ENCODE measurements at places on chromosomes 2 and 18. TPM values are rescaled to one million over a fixed set of nuclear protein-coding genes. Genes with fewer than 3 reads are reported as not detected.

The IL1RL1 gene
- 0.03 TPM for polyA plus RNA-seq

The PLB1 gene
- 2.2 TPM for polyA plus RNA-seq

The ATG16L1 gene
- 12.6 TPM for polyA plus RNA-seq

The IL1RL2 gene
- polyA plus RNA-seq = 1.0 TPM

The RTP5 gene
- not detected for polyA plus RNA-seq

The CLEC4F gene
- not detected for polyA plus RNA-seq

The LIPG gene
- 28.8 TPM for polyA plus RNA-seq

GRCh38 chr2:20451341-20451740 is 4.5 kb downstream of the RHOB start:
- DNase-seq = no peak

GRCh38 chr18:75228967-75229366 is 18.4 kb downstream of the TSHZ1 start:
- DNase-seq = no peak

DNA sequence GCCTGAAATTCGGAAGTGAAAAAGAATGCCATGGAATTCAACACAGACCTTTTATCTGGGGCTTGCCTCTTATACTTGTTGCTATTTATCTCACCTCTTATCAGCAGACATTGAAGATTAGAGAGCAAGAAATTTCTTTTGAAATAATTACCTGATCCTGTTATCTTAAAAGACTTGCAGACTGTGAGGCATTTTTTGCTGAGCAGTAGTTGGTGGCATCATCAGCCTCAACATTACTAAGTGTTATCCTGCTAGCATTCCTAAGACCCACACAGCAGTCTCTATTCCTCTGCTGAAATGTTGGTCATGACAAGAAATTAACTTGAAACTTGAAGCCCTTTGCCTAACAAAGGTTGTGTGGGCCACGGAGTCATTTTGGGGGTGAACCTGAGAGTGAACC is 186.5 kb downstream of the TRIB2 start:
- DNase-seq = no peak

- DNase-seq = no peak
Observed at GRCh38 chr2:135198481-135198880, 146.4 kb downstream of the RAB3GAP1 start.

GRCh38 chr2:23399674-23400261 is 14.8 kb downstream of the KLHL29 start:
- no peak for DNase-seq

DNA sequence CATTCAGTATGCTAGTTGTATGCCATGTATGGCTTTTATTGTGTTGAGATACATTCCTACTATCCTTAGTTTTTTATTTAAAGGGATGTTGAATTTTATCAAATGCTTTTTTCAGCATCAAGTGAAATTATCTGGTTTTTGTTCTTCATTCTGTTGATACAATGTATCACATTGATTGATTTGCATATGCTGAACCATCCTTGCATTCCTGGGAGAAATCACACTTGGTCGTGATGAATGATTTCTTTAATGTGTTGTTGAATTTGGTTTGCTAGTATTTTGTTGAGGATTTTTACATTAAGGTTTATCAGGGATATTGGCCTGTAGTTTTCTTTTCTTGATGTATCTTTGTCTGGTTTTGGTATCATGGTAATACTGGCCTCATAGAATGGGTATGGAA is 49.7 kb downstream of the CD28 start:
- DNase-seq = no peak

DNA sequence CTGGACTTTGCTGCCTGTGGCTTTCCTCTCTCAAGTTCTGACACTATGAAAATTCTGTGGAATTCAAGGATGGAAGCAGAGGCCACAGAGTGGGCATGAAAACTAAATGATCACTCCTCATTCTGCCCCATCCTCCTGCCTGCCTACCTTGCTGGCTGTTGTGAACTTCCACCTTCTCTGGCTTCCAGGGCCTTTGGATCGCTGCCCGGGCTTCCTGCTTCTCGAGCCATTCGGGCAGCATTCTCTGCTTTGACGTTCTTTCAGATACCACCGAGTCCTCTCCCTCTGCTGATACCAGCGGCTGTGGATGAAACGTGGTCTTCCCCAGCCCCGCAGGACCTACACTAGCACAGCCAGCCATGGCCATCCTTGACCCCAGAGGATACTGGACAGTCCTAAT is 327.7 kb upstream of the SLC14A2 start:
- no peak for DNase-seq

GRCh38 chr18:44786688-44787087 is 106.0 kb downstream of the SETBP1 start:
- DNase-seq = no peak

- DNase-seq = no peak
Observed at GRCh38 chr2:165456027-165456426, 13.5 kb upstream of the CSRNP3 start.

DNA sequence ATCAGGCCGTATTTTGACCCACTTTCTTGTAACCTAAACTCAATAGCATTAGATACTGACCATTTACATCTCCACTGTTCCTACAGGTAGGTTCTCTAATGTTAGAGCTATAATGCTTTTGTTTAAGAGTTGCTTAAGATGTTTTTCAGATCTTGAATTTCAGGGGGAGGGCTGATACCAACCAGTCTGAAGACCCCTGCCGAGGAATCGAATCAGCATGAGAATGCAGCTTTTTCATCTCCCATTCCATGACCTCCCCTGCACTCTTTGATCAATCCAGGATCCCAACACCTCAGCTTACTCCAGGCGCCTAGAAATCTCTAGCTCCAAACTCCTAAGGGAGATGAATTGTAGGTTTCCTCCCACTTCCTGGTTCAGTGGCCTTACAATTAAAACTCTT is 120.5 kb upstream of the MC4R start:
- no peak for DNase-seq

DNA sequence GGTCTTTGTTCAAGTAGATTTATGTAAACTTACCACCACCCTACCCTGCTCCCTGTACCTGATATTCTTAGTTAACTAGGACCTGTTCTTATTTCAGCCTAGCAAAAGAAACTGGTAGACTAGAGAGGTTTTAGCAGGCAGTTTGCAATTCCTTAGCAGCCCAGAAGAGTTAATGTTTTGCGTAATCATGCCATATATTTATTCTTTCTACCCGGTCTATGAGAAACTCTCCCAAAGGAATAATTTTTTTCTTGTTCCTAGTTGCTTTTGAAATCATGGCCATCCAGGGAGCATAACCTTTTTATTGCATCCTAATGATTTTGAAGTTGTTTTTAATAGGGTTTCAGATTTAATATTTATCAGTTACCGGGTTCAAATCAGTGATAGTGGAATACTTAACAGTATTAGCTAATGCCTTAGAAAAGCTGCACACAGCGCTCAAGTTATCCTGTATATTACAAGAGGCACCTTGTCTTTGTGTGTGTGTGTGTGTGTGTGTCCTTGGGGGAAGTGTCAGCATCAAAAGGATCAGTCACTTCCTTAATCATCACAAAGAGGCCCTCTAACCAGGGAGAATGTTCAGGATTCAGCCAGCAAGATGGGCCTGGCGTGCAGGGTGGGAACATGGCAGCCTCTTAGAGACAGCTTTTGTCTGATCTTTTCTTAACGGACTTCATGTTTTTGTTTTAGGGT is 52.9 kb downstream of the CABLES1 start:
- no peak for DNase-seq

DNA sequence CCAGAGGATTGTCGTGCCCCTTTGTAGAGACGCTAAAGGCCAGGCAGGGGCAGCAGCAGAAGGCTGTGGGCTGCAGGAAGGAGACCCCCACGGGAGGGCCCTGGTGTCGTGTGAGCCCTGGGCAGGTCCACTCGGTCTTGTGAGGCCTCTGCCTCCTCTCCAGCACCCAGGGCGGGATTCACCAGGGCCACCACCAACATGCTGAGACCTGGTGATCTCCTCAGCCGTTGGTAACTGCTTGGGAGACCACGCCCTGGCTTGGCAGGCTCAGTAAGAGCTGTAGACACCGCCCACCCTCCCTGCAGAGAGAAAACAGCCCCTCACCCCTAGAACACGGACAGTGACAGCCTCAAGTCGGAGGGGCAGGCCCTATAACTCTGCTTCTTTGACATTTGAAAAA is 21.1 kb downstream of the MBP start:
- peak; percentile 23 for DNase-seq

DNA sequence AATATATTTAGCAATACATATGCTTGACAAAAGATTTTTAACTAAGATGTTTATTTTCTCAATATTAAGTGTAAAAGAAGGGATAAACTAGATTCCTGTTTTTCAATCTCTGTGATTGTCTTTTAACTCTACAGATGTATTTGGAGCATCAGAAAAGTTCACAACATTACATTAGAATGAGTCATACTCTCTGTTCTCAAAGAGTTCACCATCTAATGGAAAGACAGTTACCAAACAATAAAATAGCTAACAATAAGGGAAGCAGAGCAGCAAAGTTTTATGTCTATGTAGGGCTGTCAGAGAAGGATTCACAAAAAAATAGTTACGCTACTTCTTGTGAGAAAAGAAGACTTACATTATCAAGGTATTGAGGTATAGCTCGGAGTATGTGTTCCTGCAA is 109.2 kb upstream of the MAP2 start:
- no peak for DNase-seq

DNA sequence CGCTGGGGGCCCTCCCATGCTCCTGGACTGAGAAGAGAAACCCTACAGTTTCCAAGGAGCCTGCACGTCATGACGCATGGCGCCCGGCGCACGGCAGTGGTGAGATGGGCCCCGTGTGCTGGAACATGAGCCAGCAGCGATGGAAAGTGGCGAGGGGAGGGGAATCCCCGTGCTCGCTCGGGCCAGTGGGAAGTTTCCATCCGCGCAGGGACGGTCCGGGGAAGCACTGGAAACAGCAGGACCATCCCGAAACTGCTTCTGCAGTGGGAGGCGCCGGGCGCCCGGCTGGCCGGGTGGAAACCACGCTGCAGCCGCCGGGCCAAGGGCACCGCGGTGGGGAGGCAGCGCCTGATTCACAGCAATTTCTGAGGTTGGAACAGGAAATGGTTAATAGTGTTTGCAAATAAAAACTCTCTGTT is 4.9 kb upstream of the PDCD1 start:
- DNase-seq = no peak

DNA sequence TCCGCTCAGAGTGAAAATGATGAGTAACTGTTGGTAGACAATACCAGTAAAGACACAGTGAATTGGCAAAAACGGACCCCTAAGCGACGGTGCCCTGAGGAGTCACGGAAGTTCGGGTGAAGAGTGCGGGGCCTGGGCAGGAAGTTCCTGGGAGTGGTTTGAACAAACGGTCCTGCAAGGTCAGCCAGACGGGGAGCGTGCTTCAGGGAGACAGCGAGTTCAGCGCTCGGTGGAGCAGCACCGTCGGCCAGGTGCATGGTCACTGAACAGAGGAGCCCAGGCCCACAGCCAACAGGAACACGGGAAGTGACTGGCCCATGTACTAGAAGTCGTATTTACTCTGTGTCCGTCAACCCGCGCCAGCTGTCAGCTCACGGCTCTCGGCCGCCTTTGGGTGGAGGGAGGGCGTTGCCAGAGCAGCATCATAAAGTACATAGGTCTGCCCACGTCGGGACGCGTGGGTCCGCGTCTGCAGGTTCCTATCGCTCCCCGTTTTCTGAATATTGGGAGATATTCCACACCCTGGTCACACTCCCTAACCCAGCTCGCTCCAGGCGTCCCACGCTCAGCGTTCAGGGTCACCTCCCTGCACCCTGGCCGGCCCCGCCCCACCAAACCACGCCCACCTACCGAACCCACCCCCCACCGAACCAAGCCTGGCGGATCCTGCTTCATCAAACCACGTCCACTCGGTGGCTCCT is 75.6 kb upstream of the UXS1 start:
- DNase-seq = no peak

DNA sequence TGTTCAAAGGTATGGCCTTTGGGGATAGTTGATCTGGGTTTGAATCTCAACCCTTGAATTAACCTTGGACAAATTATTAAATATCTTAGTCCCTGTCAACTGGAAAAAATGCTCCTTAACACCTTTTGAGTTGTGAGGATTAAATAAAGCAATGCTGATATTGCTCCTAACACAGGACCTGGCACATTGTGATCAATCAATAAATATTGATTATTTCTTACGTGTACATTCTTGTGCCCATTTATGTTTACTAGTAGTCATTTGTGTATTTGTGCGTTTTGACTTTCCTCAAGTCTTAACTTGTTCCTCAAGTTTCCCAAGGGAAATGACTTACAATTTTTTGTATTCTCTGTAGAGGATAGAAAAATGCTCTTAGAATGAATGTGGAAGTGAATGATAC is 19.6 kb upstream of the FIGN start:
- no peak for DNase-seq

- peak; percentile 99 for DNase-seq
Observed at GRCh38 chr18:77127769-77128671, 4.6 kb downstream of the MBP start.

DNA sequence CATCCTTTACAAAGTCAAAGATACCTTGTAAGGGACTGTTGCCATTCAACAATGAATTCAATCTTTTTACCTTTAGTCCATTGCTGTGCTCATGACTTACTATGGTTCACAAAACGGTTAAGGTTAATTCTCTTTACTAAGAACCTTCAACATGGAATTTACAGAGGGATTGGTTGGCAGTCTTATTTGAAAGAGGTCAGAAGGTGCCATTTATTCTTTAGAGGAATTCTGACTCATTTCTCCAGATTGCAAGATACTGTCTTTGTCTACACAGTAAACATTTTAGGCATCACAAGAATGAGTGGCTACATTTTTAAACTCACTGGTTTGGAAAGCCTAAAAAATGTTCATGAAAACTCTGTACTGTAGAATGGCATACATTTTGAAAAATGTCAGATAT is 17.4 kb downstream of the KCNH7 start:
- DNase-seq = peak; percentile 35

DNA sequence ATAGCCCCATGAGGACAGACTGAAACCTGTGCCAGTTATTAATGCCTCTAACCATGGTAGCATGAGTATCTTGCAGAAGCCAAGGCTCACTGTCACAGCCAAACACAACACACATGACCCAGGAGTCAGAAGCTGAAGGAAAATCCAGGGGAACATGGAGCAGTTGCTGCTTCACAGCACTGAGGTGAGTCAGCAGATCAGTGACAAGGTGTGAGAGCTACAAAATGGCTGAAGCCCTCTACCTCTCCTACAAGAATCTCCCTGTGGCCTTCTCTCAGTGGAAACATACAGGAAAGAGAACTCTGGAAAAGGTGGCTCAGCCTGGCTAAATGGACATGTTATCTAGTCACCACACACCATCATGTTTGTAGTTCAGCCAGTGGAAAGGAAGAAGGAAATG is 93.5 kb downstream of the NAB1 start:
- no peak for DNase-seq

GRCh38 chr2:138922973-138923563 is 142.9 kb upstream of the NXPH2 start:
- DNase-seq = no peak

GRCh38 chr2:88080545-88080944 is 12.9 kb downstream of the SMYD1 start:
- no peak for DNase-seq

GRCh38 chr2:118052474-118052873 is 35.8 kb upstream of the INSIG2 start:
- no peak for DNase-seq

GRCh38 chr2:21047141-21048009 is 3.5 kb upstream of the APOB start:
- no peak for DNase-seq

Data from foreskin keratinocyte (primary cell).